ENCODE measurements at places on chromosomes 6 and 20. TPM values are rescaled to one million over a fixed set of nuclear protein-coding genes. Genes with fewer than 3 reads are reported as not detected.

IFT52 gene
- polyA plus RNA-seq: 17.6 TPM

ANGPT4 gene
- 0.05 TPM for polyA plus RNA-seq

KIF13A gene
- polyA plus RNA-seq: 11.1 TPM

BIRC7 gene
- polyA plus RNA-seq: not detected

GGTLC1 gene
- polyA plus RNA-seq: not detected

All from stomach (tissue), 19 donors.